ENCODE measurements at places on chromosomes 7 and 10.

DNA sequence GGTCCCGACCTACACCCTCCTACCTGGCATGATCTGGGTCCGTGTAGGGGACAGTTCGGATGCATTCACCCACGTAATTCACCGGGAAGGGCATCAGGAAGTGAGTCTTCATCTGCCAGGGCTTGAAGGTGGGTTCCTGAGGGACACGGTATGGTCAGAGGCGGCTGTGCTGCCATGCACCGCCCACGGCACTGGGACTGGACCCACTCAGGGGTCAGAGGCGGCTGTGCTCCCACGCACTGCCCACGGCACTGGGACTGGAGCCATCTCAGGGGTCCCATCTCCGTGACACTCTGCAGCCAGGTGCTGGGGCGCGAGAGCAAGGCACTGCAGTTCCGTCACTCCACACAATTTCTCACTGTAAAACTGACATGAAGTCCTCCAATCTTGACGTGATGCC lies 29.2 kb downstream of the PITRM1 start:
- no peak for DNase-seq

DNA sequence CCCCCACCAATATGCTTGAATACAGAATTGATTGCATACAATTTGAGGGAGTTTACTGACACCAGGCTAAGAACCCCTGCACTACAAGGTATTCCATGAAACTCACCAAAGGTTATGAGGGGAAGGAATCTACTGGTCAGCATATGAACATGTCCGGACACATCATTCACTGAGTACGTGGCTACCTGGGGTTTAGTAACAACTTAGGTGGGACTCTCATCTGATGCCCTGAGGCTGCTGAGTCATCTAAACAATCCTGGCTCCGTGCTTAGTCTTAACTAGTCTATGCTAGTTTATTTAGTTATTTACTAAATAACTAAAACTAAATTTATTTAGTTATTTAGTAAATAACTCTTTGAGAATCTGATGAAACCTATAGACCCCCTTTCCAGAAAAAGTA lies 11.3 kb downstream of the PI4K2A start:
- no peak for DNase-seq

DNA sequence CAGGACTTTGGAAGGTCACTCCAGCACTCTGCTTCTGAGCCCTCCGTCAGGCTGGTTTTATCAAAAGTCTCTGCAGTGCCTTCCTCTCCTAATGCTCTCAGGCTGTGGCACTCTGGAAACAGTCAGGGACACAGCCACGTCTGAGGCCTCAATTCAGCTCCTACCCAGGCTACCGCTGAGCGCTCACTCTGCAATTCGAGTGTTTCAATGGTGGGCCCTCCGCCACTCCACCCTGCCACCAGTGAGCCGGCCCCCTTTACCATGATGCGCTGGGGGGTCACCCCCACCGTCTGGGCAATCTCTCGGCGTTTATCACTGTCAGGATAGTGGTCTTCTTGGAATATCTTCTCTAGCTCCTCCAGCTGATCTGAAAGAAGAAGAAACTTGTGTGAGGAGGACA lies 3.5 kb downstream of the NOBOX start:
- DNase-seq = no peak

- DNase-seq = no peak
Measured at GRCh38 chr7:155558351-155558750, 12.0 kb upstream of the CNPY1 start.

GRCh38 chr7:36733411-36733810 lies 9.1 kb upstream of the AOAH start:
- DNase-seq = no peak

- peak; percentile 32 for DNase-seq
Measured at GRCh38 chr7:83149466-83149865, 13.2 kb downstream of the PCLO start.

- no peak for DNase-seq
Measured at GRCh38 chr7:151744656-151745638, 132.0 kb downstream of the PRKAG2 start.

DNA sequence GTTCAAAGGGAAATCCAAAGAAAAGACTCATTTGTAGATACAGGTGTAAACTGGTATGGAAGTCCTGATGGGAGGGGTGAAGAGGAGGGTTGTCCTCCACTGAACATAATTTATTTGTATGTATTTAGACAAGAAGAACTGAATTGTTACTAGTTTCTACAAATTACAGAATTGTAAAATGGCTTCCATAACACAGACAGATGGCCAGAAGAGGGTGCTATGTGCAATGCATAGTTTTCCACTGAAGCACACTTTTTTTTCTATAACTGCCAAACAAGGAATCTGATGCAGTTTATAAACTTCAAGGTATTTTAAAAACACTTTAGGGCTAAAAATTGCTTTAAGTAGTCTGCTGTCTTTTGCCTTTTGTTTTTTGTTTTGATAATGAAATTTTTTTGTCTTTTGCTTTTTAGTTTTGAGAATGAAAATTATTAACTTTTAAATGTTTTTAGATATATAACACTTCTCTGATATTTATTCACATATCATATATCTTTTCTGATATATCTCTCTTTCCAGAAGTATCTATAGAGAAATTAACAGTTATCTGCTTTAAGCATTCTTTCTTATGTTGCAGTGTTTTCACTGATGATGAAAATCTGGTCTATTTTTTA lies 58.5 kb downstream of the PHYHIPL start:
- DNase-seq = peak; percentile 69

DNA sequence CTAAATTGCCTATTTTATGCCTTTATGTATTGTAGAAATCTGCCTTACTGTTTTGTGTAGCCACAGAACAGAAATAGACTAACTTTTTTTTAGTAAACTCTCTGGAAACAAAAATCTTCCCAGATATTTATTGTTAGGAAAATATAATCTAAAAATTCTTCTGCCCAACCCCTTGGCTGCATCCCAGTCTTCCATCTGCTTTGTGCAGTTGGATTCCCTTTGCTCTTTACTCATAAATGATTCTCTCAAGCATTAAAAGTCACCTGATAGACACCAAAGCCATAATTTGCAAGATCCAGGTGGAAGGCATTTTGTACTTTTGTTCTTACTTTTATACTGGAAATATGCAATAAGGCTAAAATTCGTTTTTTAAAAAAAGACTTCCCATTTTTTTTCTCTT lies 6.1 kb upstream of the CAV2 start:
- no peak for DNase-seq

All from pons (tissue), 1 donor.